Motor neuron (in vitro differentiated cells): ENCODE measurements at places on chromosomes 7 and 10. TPM values are rescaled to one million over a fixed set of nuclear protein-coding genes. Genes with fewer than 3 reads are reported as not detected.

Gene UBE2D4
- 8.4 and 10.1 TPM in 2 replicates for total RNA-seq

Gene RPEL1
- not detected in 2 replicates for total RNA-seq

Gene SAP25
- 0.90 TPM in 1 of 2 replicates, not detected in the other for total RNA-seq

Gene TUBAL3
- total RNA-seq, result not detected in 2 replicates

Gene HOXA11
- total RNA-seq, result 0.22 and 0.29 TPM in 2 replicates

Gene SLC29A4
- total RNA-seq, result 9.1 and 12.0 TPM in 2 replicates

Gene RAB19
- not detected in 2 replicates for total RNA-seq

Gene METTL27
- 3.9 and 5.0 TPM in 2 replicates for total RNA-seq

Gene IFIT1B
- total RNA-seq, result 0.54 and 1.0 TPM in 2 replicates

Gene ZNF722
- total RNA-seq, result not detected in 2 replicates

Gene SUN3
- total RNA-seq, result not detected in 2 replicates

- no peak for ATAC-seq
These were observed 29.8 kb downstream of the CPVL start for GRCh38 chr7:29116361-29117200.

GRCh38 chr10:6738112-6738768 lies 158.2 kb upstream of the PRKCQ start:
- ATAC-seq, result peak; percentile 78

DNA sequence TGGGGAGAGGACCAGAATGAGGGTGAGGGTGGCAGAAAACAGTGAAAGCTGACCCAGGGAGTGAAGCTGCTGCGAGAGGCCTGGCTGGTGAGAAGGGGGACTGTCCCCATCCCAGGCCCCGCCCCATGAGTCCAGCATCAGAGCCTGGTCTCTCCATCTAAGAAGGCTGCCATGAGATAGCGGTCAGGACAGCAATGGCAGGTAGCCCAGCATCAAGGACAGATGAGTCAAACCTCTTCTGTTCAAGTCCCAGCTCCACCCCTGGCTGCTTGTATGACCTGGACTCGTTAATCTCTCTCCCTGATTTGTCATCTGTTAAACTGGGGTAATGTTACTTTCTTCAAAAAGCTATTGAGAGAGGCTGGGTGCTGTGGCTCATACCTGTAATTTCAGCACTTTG lies 22.2 kb downstream of the GPNMB start:
- ATAC-seq, result no peak

- ATAC-seq, result no peak
These were observed 615.1 kb downstream of the SUGCT start for GRCh38 chr7:40749877-40750276.

DNA sequence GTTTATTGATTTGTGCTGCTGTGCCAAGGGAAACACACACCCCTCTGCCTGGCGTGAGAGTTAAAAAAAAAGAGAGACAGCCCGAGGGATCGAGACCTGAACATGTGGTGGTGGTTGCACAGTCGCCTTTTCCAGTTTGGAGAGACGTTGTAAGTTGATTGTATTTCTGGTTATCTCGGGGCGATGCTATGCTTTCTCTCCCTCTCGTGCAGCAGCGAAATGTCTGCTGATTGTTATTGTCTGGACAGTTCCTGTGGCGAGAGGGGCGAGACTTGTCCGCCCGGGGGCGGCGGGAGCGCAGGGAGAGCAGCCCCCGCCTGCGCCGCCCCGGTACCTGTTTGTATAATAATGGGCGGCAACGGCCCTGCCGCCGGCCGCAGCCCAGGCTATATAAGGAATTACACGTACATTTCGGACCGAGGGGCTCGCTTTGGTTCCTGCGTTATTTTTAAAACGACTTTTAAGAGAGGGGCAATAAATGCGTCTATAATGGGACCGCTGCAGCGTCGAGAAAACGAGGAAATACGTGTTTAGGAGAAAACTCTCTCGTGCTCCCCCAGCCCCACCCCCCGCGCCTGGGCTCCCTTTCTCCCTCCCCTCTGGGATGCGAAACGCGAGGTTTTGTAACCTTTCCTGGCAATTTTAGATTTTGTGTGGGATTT lies 1.7 kb downstream of the ZEB1 start:
- peak; percentile 11 for ATAC-seq

DNA sequence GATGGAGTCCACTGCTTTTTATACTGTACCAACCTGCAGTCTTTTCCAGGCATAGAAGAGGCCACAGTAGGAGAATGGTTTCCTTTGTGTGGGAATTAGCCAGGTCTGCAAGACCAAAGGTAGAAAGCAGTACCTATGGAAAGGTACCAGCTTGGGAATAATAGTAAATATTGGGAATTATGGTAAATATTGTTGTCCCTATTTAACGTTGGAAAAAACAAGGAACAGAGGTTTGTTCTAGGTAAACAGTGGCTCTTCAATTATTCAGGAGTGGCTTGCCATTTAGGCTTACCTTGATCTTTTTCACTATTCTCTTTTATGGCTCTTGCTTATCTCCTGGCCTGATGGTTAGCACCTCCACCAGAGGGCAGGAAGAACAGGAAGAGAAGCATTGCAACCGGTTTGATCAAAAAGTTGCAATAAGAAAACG lies 43.9 kb upstream of the GSAP start:
- no peak for ATAC-seq

DNA sequence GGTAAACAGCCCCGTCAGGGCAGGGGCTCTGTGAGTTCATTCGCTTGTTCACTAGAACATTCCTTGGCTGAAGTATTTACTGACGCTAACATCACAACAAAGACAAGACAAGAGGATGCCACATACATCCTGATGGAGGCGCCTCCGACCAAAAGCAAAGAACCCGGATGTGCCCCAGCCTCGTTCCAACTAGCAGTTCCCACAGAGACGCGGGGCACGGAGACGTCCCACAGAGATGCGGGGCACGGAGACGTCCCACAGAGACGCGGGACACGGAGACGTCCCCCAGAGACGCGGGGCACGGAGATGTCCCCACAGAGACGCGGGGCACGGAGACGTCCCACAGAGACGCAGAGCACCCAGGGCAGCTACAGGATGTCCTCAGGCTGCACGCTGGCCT lies 35.4 kb upstream of the CFAP46 start:
- no peak for ATAC-seq

- ATAC-seq, result no peak
These were observed 43.3 kb downstream of the FRMPD2 start for GRCh38 chr10:48231178-48231577.

DNA sequence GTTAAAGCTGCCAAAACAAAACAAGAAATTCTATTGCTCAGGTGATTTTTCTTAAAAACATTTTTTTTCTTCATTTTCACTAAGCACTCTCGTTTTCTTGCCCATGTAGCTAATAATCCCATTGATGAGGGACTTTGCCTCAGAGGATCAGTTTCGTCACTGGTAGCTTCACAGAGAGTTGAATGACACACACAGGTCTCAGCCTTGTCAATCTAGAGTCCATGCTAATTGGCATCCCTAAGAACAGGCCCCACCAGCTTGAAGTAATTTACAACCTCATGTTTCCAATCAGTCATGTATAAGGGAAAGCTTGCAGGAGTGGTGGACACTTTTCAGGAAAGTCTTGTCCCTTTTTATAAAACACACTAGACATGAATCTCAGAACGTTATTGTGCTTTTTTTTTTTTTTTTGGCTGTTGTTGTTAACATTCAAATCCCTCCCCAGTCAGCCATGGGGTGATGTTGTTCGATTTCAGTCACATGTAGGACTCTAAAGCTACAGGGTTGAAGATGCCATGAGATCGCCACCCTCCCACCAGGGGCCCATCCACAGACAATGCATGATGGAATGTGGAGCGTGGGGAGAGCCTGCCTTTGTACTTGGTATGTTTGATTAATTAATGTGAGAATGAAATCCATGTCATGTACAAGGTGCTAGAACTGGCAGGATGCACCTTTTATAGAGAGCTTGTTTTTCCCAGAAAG lies 232.4 kb upstream of the FZD8 start:
- peak; percentile 60 for ATAC-seq

DNA sequence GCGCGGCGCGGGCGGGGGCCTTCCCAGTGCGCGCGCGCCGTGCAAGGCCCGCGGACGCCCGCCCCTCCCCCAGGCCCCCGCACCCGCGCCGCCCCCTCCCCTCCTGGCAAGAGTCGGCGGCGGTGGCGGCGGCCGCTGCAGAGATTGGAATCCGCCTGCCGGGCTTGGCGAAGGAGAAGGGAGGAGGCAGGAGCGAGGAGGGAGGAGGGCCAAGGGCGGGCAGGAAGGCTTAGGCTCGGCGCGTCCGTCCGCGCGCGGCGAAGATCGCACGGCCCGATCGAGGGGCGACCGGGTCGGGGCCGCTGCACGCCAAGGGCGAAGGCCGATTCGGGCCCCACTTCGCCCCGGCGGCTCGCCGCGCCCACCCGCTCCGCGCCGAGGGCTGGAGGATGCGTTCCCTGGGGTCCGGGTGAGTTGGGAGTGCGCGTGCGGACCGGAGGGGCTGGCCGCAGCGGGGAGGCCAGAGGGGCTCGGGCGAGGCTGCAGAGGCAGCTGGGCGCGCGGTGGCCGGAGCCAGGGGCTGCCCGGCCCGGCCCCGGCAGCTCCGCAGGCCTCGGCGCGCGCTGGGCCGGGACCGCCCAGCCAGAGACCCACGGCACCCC lies at the start of gene BMPR1A:
Gene BMPR1A, plus strand, starts transcription at position 109 of the 602 bp plus-strand sequence. CDS start 119,400 bp downstream, outside the sequence.
- ATAC-seq, result peak; percentile 79

- no peak for ATAC-seq
These were observed 152.3 kb upstream of the LANCL2 start for GRCh38 chr7:55212838-55213237.

DNA sequence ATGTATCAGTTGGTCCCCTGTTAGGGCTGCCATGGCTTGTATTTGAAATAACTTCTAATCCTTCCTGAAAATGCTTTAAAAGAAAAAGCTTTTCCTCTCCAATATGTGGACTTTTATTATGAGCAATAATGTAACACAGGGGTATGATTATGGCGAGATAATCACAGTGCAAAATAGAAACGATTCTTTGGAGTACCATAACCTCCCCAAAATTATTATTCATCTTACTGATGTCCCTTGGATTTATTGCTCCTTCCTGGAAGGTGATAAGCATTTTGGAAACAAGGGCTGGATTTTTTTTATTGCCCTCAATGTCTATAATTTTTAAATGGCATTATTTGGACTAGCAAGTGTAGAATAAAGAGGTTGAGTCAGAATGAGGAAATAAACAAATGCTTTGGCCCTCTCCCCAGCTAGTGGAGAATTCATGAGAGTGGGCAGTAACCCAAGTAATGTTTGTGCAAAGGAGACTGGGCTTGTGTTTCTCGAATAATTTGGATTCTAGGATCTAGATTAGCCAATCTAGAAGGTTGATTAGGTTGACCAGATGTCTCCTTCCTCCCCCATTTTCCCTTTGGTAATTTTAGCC lies 403.9 kb upstream of the CELF2 start:
- no peak for ATAC-seq

GRCh38 chr10:132457328-132458070 lies 60.5 kb downstream of the PWWP2B start:
- ATAC-seq, result no peak

GRCh38 chr7:7452119-7452518 lies 83.6 kb downstream of the COL28A1 start:
- ATAC-seq, result no peak

DNA sequence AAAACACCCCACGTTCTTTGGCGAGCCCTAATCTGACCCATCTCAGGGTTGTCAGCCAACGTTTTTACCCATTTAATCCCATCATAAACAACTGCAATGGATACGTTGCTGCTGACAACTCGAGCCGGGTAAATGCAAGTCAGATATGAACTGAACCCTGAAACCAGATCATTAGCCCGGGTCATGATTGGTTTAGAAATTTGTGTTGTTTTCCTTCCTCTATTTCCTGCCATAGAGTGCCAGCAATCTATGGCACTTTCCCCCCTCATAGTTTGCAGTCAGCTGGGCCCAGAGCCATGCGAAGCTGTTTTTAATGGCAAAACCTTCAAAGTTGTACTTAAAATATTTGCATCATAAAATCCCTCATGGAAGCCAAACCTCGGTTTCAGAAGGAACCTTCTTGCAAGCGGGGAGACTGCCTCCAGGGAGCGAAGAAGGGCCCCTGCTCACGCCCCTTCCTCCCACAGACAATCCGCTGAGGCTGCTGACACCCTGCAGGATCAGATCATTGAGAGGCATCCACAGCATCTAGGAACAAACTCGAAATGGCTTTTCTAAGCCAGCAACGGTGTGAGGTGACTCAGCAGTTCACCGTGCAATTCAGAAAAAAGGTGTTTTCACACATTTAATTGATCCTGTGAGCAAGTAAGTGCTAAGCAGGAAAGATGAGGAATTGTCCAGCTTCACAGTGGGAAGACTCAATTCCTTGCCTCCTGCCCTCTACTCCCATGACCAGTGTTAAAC lies 710.1 kb downstream of the PARD3 start:
- no peak for ATAC-seq

- no peak for ATAC-seq
These were observed 11.8 kb upstream of the CALD1 start for GRCh38 chr7:134767520-134768168.

GRCh38 chr10:61463035-61463909 lies 10.1 kb upstream of the TMEM26 start:
- ATAC-seq, result no peak

DNA sequence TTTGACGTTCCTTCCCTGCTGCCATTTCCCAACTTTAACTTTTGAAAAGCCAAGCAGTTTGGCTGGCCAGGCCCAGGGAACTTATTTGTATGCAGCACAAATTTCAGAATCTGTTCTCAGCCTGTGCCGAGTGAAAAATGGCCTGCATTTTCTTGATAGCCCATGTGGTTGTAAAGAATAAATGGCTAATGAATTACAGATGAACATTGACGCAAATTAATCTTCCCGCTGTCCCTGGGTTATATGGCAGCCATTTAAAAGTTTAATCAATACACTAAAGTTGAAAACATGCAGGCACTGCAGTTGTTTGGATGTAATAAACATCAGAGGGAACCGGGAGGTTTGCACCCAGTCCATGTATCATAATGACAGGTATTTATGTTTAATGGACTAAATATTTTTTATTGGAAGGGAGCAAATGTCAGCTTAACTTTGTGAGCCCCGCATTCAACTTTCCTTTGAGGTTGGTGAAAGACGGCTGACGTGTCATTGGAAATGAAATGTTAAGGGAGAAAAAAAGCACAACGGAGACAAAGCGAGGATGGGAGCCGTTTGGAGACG lies 1092.4 kb downstream of the LRMDA start:
- no peak for ATAC-seq

DNA sequence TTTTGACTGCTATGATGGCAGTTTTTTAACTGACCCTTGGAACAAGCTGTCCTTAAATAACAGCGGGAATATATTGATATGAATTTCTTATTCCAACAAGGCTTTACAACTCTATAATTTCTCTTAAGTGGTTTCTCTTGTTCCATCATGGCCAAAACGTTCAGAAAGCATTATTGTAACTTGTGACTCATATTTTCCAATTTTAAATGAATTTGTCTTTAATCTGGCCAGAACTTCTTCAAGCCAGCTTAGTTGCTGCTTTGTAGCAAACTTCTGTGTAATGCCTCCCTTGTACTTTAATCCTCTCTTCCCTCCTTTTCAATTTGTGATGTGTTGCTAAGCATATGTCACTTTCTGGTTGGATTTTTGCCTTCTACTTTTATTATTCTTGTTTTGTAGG lies 271.9 kb downstream of the KIF20B start:
- no peak for ATAC-seq

DNA sequence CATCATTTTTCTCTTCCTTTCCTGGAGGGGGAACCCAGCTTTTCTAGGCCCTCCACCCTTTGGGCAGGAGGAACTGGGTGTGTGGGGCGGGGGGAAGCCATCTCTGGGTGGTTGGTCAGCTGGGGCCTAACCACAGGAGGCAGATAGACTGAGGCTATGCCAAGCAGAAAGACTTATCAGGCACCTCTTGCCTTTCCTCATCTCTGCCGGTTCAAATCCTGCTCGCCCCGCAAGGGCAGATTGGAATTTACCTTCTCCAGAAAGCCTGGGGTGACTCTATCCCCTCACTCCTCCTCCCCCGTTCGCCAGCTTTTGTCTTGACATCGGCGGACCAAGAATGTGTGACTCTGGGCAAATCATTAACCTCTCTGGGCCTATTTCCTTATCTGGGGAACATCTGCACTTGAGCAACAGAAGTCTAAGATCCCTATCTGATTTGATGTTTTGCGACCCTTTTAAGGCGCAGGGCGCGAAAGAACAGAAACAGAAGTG lies 584 bp upstream of the GARS1 start:
- peak; percentile 8 for ATAC-seq
